ENCODE measurements at places on chromosomes 13 and 19. TPM values are rescaled to one million over a fixed set of nuclear protein-coding genes. Genes with fewer than 3 reads are reported as not detected.

The CCDC169 gene
- total RNA-seq: 4.7 TPM

The MUC16 gene
- under 0.01 TPM for total RNA-seq

The CASP14 gene
- total RNA-seq: not detected

The ANGPTL4 gene
- 13.2 TPM for total RNA-seq

The MEIOSIN gene
- total RNA-seq: not detected

The VAV1 gene
- total RNA-seq: not detected

The ONECUT3 gene
- total RNA-seq: not detected

The TSHZ3 gene
- 3.0 TPM for total RNA-seq
